Vagina (tissue), 2 donors: ENCODE measurements at places on chromosomes 11 and 22. TPM values are rescaled to one million over a fixed set of nuclear protein-coding genes. Genes with fewer than 3 reads are reported as not detected.

DNA sequence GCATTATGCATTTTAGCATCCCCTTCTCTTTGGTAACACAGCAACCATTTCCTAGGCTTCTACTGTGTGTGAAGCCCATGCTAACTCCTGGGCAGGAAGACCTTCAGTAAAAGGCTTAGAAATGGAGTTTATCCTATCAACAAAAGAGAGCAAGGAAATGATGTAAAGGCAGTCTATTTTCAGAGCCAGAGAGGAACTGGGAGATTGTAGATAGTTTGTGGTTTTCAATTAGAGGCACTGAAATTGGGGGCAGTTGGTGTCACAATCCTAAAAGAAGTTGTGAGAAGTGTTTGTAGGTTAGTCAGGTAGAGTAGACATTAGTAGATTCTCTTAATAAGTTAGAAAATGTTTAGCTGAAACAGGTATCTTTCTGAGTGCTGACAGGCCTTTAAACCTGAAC is 7.1 kb downstream of the ACAD8 start:
- H3K4me1 ChIP-seq: no peaks in the 10 kb centered on the region
- H3K27ac ChIP-seq: no peak overlapping the region
- peaks cover 43% of the 10 kb centered on the region for H3K36me3 ChIP-seq
- DNase-seq: no peak
- no peak overlapping the region for H3K4me3 ChIP-seq

- no peak overlapping the region for H3K27ac ChIP-seq
- H3K4me3 ChIP-seq: no peak overlapping the region
- H3K4me1 ChIP-seq: no peaks in the 10 kb centered on the region
- no peak for DNase-seq
- H3K27me3 ChIP-seq: no peaks in the 10 kb centered on the region
These were observed 623.8 kb upstream of the CHORDC1 start for GRCh38 chr11:90846628-90847027.

DNA sequence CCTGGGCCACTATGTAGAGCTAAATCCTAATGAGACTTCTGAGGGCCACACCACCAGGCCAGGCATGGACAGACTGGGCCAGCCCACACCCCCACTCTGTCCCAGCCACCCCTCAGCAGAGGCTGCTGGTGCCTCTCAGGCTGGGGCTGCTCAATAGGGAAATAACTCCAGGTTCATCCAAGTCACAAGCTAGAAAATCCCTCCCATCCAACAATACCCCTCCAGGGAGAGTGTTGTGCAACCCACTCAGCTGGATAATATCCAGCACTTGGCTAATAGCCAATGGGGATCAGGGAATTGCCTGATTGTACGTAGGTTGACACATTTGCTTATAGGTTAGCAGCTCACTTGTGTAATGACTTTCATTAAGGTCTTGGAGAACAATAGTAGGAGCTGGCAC is 64.1 kb upstream of the WNT11 start:
- no peaks in the 10 kb centered on the region for H3K27me3 ChIP-seq
- H3K36me3 ChIP-seq: no peaks in the 10 kb centered on the region
- no peak overlapping the region for H3K4me3 ChIP-seq
- no peak for DNase-seq
- peak overlapping the region; percentile 56 for H3K27ac ChIP-seq

- no peak for DNase-seq
- peaks cover 94% of the 10 kb centered on the region for H3K4me1 ChIP-seq
- no peak overlapping the region for H3K4me3 ChIP-seq
These were observed 18.1 kb downstream of the MAML2 start for GRCh38 chr11:96324912-96325311.

DNA sequence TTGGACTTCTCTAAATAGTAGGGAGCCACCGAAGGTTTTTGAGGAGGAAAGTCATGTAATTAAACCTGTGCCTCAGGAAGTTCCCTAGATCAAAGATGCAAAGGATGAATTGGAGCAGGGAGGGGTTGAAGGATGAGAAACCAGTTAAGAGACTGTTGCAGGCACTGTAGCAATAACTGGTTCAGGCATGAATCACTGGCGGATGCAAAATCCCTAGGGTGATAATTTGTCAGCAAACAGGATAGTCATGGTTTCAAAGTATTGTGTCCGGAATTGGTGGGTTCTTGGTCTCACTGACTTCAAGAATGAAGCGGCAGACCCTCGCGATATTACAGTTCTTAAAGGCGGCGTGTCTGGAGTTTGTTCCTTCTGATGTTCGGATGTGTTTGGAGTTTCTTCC is 19.9 kb downstream of the TRIOBP start:
- no peak overlapping the region for H3K4me3 ChIP-seq
- H3K36me3 ChIP-seq: no peaks in the 10 kb centered on the region
- no peaks in the 10 kb centered on the region for H3K27me3 ChIP-seq
- no peak overlapping the region for H3K27ac ChIP-seq
- H3K4me1 ChIP-seq: no peaks in the 10 kb centered on the region

DNA sequence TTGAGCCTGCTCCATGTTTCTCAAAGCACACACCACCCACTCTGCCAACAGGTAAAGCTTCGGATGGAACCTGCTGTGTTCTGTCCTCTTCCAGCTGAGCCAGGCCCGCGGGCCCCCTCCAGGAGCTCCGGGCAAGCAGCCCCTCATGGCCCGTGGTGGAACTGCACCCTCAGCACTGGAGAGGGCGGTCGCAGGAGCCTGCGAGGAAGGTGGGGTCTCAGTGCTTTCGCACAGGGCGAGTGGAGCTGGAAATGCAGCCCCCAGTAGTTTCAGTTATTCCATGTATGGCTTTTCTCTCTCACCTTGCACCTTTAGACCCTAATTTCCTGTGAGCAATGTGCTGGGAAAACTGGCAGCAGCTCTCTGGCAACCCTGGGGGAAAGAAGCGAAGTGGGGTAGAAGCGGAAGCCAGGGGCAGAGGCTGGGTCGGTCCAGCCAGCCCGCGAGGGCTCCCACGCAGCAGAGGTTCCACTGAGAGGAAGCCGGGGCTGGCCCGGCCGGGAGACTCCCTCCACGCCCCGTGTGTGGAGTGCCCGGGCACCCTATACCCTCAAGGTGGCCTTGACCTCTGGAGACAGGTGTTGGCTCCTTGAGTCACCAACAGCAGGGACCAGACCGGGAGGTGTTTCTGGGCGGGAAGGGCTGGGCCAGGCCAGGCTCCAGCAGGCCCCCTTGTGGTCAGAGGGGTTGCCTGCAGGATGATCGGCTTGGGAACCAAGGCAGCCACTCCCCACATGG is 119.9 kb upstream of the TMEM45B start:
- DNase-seq: no peak
- peak overlapping the region; percentile 27 for H3K4me3 ChIP-seq
- no peaks in the 10 kb centered on the region for H3K36me3 ChIP-seq
- no peaks in the 10 kb centered on the region for H3K27me3 ChIP-seq
- peaks cover 21% of the 10 kb centered on the region for H3K4me1 ChIP-seq

- no peak for DNase-seq
- no peak overlapping the region for H3K4me3 ChIP-seq
- no peaks in the 10 kb centered on the region for H3K4me1 ChIP-seq
- H3K27ac ChIP-seq: no peak overlapping the region
- no peaks in the 10 kb centered on the region for H3K27me3 ChIP-seq
- H3K36me3 ChIP-seq: no peaks in the 10 kb centered on the region
These were observed 292.8 kb downstream of the NXPE2 start for GRCh38 chr11:114970927-114971645.

DNA sequence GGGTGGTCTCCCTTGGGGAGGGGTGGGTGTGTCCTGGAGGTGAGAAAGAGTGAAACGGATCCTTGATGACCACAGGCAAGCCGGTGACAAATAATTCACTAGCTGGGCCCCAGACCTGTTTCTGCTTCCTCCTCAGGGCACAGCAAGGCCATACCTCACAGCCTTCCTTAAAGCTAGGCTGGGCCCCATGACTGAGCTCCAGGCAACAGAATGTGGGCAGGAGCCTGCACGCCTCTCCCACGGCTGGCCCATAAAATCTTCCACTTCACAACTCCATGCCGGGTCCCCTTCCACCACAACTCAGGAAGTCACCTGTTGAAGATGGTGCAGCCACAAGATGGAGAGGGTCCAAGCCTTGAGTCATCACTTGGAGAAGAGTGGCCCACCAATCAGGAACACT is 23.9 kb downstream of the SLC22A12 start:
- DNase-seq: no peak
- H3K36me3 ChIP-seq: no peaks in the 10 kb centered on the region
- H3K27me3 ChIP-seq: no peaks in the 10 kb centered on the region
- no peak overlapping the region for H3K4me3 ChIP-seq
- no peak overlapping the region for H3K27ac ChIP-seq

DNA sequence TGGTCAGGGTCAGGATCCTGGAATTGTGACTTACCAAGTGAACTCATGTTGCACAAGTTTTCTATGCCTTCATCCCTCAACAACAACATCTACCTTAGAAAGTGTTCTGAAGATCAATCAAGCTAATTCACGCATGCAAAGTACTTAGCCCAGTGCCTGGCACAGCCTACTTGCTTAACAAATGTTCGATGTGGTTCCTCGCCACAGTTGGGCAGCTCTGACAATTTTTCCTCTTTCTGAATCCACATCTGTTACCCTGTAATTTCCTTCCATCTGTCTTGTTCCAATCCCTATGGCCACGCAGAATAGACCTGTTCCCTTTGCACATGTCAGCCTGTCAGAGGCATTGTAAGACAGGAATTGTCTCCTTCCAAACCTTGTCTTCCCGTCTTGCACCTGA is 1415.2 kb downstream of the TBC1D22A start:
- DNase-seq: peak; percentile 61
- no peak overlapping the region for H3K4me3 ChIP-seq
- no peak overlapping the region for H3K27ac ChIP-seq
- H3K36me3 ChIP-seq: no peaks in the 10 kb centered on the region
- H3K27me3 ChIP-seq: no peaks in the 10 kb centered on the region
- no peaks in the 10 kb centered on the region for H3K4me1 ChIP-seq

- no peak overlapping the region for H3K27ac ChIP-seq
- H3K27me3 ChIP-seq: no peaks in the 10 kb centered on the region
- H3K4me3 ChIP-seq: no peak overlapping the region
- no peaks in the 10 kb centered on the region for H3K36me3 ChIP-seq
These were observed 452.0 kb upstream of the CCDC179 start for GRCh38 chr11:23311986-23312940.

The MED19 gene
- 18.4 TPM for total RNA-seq

The CECR2 gene
- 0.98 TPM for total RNA-seq

The MYRF gene
- total RNA-seq: 0.25 TPM

The UBQLN3 gene
- not detected for total RNA-seq

The BRSK2 gene
- total RNA-seq: 3.9 TPM

The OR5A1 gene
- not detected for total RNA-seq

The IZUMO1R gene
- not detected for total RNA-seq

The MS4A5 gene
- total RNA-seq: not detected

The GSTT2B gene
- not detected for total RNA-seq

The CALCB gene
- total RNA-seq: 2.0 TPM

The NFAM1 gene
- 1.7 TPM for total RNA-seq
